ENCODE measurements at places on chromosomes 13 and 19.

DNA sequence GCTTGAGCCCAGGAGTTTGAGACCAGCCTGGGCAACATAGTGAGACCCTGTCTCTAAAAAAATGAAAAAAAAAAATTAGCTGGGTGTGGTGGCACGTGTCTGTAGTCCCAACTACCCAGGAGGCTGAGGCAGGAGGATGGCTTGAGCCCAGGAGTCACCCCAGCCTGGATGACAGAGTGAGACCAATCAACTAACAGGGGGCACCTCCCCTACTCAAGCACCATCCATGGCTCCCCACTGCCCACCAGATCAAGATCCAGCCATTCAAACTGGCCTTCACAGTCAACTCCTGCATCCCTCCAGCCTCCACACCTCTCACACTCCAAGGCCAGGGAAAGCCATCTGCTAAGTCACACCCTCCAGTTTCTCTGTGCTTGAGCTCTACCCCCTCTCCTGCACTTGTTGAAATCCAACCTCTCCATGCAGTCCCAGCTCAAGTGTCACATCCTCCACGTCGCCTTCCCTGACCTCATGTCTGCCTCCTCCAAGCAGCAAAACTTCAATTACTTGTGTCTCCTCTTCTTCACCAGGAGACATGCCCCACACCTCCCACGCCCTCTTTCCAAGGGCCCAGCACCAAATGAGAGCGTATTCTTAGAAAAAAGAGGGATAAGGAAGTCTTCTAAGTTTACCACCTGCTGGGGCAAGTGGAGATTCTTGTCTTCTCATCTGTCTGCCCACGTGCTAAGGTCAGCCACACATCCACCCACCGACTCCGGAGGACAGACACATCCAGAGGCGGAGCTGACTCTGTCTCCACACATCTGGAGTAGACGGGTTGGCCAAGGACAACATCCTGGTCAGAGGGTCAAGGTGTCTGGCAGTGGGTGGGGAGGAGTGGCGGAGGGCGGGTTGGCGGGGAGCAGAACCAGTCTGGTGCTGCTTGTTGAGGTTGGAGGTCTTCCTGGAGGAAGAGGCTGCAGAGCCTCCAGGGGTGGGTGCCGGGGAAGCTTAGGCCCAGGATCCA is 974 bp upstream of the CYP4F22 start:
- no peak for DNase-seq

DNA sequence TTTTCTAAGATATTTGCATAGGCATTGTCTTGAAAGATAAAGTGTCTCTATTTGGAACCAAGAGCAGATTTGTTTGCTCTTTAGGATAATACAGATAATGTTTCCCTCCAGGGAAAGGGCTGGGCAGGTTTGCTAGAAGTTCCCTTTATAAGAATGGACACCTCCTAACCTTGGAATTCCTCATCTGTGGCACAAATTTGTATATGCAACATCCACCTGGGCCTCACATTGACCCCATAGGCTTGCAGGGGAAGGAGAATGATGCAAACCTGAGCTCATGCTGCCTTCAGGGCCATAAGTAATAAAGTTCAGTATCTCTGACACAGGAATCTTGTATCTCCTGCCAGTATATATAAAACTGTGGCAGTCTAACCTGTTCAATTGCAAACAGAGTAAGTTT is 508.4 kb upstream of the MIR17HG start:
- DNase-seq: peak; percentile 36

- no peak for DNase-seq
Measured at GRCh38 chr13:52399708-52400107, 6.3 kb downstream of the THSD1 start.

- no peak for DNase-seq
Measured at GRCh38 chr19:18764591-18765051, 26.5 kb downstream of the COMP start.

GRCh38 chr19:56474308-56474707 is 2.8 kb downstream of the ZNF667 start:
- no peak for DNase-seq

- no peak for DNase-seq
Measured at GRCh38 chr19:9966024-9966423, 29.7 kb upstream of the OLFM2 start.

- no peak for DNase-seq
Measured at GRCh38 chr13:28621449-28621848, 37.5 kb upstream of the POMP start.
